CD4-positive, alpha-beta T cell treated with Interleukin-6 for 4 hours (primary cell): ENCODE measurements at places on chromosomes 12 and 14.

GRCh38 chr14:92144708-92145107 is 22.9 kb downstream of the CPSF2 start:
- DNase-seq, result no peak

DNA sequence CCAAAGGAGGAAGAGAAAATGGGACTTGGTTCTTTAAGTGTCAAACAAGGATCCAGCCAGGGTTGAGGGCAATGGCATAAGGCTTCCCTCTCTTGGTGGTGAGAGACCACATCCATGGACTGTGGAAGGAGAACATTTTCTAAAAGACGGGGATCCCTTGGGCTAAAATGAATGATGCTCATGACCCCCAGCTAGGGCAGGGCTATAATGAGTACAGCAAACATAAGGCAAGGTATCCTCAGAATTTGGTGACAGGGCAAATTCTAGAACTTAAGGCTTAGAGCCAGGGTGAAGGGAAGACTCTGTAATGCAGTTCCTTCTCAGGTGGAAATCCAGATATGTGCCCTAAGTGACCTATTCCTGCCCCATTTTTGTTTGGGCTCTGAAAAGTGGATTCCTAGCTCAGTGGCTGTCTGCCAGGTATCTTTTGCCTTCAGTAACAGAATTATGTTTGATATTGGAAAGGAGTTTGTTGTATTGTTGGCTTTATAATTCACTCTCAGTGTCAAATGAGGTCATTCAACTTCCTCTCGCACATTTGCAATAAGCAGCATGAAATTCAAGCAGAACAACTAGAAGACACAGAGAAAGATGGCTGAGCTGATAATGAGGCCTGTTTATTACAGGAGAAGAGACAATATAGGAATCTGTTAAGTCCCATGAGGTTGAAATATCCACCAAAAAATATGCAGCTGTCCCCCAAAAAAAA is 76.8 kb downstream of the DAD1 start:
- peak; percentile 8 for DNase-seq

DNA sequence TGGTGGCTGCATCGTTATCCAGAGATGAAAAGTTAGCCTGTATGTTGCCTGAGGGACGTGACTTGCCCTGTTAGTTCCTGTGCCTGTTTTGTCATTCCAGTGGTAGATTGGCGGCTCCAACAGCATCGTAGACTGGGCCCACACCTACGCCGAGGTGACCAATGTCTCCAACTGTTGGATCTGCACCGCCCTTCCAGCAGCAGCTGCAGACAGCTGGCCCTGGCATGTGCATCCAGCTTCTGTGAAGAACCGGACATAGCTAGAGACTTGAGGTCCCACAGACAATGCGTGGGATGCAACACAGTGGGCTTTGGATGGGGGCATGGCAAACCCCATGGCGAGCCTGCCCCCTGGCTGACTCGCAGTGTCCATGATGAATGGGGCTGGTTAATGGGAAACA is 93.0 kb upstream of the TMPO start:
- no peak for DNase-seq

DNA sequence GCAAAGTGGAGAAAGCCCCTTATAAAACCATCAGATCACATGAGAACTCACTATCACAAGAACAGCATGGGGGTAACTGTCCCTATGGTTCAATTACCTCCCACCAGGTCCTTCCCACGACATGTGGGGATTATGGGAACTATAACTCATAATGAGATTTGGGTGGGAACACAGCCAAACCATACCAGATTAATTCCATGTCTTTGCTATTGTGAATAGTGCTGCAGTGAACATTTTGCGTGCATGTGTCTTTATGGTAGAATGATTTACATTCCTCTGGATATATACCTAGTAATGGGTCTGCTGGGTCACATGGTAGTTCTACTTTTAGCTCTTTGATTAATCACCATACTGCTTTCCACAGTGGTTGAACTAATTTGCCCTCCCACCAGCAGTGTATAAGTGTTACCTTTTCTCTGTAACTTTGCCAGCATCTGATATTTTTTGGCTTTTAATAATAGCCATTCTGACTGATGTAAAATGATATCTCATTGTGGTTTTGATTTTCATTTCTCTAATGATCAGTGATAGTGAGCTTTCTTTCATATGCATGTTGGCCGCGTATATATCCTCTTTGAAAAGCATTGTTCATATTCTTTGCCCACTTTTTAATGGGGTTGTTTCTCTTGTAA is 29.7 kb upstream of the SAV1 start:
- DNase-seq, result no peak

GRCh38 chr14:23306412-23307145 is at the start of gene BCL2L2:
BCL2L2 (plus strand) TSS chr14:23306833; CDS start chr14:23307768, 935 bp downstream.
- DNase-seq, result no peak

GRCh38 chr12:106227641-106228319 is 20.0 kb downstream of the CKAP4 start:
- DNase-seq, result peak; percentile 61

GRCh38 chr14:83826838-83827237 is 1703.1 kb upstream of the FLRT2 start:
- no peak for DNase-seq

GRCh38 chr12:49097381-49097780 is 2.8 kb upstream of the DHH start:
- DNase-seq, result no peak

DNA sequence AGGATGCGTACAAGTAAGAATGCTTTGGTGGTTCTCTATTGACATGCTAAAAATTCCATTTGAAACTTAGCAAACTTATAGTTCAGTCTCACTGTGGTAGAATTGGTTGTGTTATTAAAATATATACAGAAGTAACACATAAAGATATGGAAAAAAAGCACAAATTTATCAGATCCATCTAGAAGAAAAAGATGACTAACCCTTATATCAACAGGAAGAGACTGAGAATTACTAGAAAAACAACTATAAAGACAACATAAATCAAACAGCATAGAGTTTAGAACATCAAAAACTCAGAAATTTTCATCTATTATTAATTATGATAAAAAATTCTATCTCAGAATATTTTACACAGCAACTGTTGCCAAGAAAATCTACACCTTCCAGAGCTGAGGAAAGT is 491.0 kb downstream of the ETNK1 start:
- no peak for DNase-seq

DNA sequence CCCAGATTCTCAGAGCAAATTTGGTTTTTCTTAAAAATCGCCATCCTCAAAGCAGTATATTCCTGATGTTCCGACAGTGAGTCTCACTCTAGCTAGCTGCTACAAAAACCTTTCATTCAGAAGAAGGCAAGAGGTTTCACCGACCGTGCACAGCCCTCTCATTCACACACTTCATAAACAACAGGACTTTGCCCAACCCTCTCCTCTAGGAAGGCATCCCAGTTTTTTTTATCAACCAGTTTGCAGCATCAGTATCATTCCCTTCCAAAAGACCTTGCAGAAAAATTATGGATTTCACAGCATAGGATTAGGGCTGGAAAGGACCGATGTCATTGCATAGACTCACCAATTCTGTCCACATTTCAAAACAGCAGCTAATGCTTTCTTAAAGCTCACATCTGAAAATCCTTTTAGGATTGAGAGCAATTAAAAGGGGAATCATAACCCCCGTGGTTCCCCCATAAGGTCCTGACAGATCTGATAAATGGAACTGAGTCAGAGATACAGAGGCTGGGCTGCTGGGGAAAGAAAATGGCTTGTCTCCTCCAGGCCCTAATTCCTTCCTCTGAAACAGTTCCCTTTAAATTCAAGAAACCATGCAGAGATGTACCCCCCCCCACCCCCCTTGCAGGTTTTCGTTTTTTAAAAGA is 597 bp downstream of the SVOP start:
- DNase-seq, result no peak

DNA sequence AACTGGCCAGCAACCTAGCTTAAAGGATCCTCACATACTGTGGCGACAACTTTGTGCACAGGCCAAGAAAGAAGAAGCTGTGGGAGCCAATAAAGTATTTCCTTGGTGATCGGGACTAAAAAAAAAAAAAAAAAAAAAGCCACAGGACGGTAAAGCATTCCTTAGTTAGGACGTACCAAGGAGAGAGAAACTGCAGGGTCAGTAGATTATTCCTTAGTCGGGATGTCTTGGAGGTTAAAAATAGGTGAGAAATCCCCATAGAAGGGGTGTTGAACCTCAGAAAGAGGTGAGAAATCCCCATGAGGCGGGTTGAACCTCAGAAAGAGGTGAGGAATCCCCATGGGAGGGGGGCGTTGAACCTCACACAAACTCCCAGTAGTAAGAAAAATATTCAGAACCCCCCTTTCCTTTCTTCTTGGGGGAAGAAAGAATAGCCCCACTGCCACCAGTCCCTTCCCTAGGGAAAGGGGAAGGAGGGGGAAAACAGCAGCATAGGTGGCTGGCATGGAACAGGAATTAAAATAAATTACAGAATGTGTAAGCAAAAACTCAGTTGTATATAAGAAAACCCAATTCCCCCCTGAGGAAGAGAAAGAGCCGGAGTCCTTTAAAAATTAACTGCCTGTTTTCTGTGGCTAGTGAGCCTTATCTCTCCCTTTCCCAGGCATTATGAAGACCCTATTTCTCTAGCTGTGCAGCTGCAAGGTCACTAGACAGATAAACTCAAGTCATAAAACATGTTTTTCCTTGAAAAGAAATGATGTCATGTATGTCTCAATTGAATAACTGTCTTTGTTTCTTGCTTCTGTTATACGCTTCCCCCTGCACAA is 26.8 kb downstream of the KLRK1 start:
- DNase-seq, result no peak

DNA sequence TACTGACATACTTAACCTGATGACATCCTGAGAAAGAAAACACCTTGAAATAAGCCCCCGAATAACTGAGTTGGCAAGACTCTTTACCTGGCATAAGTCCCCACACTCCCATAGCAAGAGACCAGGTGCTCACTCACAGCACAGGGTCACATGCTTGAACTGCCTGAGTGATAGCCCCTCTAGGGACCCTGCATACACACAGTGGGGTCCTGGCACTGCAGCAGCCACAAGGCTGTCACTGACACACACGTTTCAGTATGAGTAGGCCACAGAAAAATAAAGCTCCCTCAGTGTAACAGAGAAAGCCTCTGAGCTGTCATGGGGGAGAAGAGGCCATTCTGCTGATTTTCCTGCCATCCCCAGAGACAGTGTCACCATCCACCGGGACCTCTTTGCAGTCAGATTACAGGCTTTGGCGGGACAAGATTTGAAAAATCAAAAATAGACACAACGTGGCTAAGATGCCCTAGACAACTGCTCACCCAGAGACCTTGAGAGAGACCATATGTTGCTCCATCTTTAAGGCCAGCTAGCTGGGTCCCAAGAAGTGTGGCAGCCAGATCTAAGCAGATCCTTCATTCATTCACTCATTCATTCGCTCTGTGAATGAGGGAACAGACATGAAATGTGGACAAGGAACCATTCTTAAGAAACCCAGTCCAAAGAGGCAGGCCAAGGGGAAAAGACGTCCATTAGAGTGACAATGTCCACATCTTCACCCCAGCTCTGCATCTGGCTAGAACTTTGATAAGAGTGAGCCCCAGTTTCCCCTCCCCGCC is 1.6 kb downstream of the SCARB1 start:
- DNase-seq, result no peak

DNA sequence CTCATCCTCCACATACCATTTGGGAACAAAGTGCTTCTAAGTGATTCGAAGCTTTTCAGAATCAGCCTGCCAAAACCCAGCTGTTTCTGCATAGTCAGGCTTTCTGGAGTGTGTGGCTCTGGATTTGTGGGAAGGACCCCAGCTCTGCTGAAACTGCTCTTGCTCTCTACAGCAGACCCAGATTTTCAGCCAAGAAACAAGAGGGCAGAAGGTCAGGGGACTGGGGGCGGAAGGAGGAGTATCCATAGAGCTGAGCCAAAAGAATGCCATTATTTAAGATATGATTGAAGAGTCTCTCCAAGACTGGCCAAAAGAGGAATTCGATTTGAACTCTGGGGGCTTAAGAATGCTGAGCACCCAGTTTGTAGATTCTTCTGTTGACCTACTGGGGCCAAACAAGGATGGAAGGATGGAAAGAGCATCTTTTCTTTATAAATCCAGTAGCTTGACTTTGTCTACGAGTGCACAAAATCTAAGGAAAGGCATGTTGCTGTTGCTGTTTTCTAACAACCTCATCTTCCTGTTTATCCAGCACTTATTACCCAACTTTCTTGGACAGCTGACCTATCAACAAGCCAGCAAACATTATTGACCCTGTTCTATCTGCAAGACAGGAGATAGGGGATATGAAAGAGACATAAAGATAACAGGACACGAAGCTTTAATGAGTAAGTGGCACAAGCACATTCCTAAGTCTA is 29.2 kb downstream of the FBLN5 start:
- DNase-seq, result no peak

- DNase-seq, result no peak
Measured at GRCh38 chr12:105858981-105859710, 279.6 kb downstream of the NUAK1 start.

DNA sequence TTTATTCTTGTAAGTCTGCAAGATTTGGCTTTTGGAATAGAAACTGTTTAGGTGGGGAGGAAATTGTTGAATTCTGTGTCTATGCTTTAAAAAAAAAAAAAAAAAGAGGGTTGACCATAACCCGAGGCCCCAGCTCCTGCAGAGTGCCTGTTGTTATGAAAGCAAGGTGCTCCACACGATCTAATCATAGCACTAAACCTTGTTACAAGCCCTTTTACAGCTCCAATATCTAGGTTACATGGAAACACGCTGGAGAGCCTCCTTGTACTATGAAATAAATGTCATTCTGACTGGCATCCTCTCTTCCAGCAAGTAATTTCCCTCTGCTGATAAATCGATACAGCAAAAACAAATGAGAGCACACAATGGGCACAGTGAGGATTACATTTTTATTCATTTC is 303.1 kb upstream of the SOX5 start:
- DNase-seq, result no peak

DNA sequence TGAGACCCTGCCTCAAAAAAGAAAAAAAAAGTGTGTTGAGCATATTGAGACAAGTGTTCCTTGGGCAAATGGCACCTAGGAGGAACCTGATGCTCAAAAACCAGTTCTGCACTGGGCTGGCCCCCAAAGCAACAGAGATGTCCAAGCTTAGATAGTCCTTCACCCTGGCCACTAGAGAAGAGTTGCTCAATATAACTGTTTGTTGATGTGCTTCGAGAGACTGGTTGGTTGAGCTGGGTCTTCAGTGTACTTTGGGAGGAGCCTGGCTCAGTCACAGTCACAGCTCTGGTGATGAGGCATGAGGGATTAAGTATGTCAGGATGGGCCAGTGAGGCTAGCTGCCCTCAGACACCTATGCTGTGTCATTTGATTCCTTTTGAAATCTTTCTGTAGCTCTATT is 38.0 kb downstream of the SLC2A14 start:
- no peak for DNase-seq

DNA sequence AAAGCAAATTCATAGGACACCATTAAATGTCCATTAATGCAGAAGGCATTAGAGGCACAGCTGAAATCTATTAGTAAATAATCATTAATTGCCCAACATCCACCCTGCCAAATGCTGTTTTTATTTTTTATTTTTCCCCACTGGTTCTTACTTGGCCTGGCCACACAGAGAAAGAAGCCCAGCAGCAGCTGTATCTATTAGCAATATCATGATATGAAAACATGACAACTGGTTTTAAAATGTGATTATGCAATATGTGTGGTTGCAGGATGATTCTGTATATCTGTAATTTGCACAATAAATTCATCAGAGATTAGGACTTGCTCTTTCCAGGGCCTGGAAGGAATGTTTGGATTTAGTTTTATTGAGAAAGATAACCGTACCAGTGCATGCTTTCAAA is 44.9 kb downstream of the SIX6 start:
- DNase-seq, result no peak
